ENCODE measurements at places on chromosomes 5 and 9.

DNA sequence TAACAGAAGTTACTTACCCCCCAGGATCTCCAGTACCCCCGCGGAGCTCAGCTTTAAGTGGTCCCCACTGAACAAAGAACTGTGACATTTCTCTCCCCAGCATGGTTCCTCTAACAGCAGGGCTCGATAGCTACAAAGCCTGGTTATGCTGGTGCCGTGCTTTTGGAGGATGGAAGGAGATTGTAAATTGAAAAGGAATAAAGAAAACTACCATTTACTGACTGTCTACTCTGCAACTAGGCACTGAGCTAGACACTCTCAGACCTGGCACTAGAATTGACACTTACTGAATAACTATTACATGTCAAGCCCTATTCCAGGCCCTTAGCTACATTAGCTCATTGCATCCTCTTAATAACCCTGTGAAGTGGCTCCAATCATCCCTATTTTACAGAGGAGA lies 145.3 kb downstream of the TTLL11 start:
- no peak for DNase-seq

DNA sequence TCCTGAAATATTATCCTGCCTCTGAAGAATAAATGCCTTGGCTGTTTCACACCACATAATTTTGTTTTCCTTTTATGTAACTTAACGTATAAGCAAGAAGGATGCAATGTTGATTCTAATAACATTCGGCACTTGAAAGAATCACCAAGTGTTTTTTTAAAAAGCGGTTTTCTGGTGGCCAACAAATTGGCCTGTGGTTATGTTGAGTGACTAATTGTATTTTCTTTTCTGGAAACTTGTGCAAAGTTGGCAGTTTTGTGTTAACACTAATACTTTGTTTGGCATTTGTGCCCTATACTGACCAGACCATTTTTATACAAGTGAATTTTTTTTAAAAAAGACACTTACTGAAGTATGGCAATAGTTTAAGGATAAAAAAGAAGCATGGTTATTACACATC lies 452.7 kb downstream of the BNC2 start:
- no peak for DNase-seq

GRCh38 chr5:124199893-124200292 lies 546.5 kb downstream of the ZNF608 start:
- no peak for DNase-seq

DNA sequence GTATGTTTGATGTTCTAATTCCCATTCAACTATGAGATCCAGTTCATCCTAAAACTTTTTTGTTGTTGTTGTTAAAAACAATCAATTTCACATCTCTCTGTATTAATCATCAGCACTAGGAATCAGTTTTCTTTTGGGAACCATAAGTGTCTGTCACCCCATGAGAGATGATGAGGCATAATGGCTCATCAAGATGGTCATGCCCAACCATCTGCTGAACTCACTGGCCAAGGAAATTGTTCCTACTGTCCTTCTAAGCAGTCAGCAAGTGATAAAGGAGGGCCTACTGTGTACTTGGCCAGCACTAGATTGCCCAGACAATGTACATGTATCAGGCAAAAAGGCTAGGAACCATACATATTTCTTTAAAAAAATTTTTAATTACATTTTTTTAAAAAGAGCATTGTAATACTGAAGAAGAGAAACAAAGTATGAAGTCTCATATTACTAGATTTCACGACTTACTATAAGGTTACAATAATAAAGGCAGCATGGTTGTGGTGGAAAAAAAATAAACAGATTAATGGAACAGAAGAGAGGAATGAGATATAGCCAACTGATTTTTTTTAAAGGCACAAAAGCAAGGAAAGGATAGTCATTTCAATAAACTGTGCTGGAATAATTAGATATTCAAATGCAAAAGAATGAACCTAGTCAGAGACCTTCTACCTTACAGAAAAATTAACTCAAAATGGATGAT lies 458.3 kb downstream of the SPOCK1 start:
- DNase-seq = no peak

DNA sequence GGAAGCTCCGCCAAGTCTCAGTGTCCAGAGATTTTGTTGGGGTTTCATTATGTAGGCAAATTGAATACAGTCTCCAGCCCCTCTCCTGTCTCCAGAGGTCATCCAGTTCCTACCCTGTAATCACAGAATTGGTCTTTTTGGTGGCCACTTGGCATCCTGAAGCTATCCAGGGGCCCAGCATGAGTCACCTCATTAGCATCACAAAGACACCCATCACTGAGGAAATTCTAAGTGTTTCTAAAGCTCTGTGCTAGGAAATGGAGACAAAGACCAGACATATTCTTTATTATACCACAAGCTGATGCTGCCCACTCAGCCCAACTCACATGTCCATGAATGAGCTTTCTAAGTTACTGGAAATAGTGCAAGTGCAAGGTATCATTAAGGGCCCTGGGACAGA lies 229.9 kb downstream of the DOCK8 start:
- no peak for DNase-seq

DNA sequence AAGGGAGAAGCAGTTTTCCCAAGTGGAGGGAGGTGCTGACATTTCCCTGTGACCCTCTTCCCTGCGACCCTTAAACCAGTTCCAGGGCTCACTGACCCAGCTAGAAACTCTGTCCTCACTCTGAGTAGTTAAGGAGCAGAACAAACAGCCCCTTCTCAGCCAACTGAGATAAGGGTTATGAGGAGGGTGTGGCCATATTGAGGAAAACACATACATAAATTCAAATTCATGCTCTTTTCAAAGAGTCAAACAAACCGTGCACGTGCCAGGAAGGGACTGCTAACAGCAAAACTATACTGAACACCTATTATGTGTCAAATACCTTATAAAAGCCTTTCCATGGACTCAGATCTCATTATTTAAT lies 4.9 kb upstream of the AKNA start:
- no peak for DNase-seq

- DNase-seq = no peak
Measured at GRCh38 chr9:68709291-68710110, 4.5 kb downstream of the PIP5K1B start.

DNA sequence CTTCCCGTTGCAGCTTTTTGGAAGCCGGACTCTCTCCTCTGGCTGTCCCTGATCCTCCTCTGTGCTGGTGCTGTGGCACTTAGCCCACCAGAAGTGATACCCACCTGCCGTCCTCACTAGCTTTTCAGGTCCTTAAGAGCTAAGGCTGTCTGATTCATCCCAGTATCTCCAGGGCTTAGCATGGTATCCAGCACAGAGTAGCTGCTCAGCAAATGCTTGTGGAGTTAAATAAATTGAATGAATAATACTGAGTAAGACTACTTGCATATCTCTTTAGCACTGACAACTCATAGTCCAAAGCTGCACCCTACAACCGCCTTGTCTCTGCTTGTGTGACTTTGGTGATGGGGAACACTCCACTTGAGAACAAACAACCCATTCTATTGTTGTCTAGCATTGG lies 7.7 kb upstream of the XPA start:
- no peak for DNase-seq

DNA sequence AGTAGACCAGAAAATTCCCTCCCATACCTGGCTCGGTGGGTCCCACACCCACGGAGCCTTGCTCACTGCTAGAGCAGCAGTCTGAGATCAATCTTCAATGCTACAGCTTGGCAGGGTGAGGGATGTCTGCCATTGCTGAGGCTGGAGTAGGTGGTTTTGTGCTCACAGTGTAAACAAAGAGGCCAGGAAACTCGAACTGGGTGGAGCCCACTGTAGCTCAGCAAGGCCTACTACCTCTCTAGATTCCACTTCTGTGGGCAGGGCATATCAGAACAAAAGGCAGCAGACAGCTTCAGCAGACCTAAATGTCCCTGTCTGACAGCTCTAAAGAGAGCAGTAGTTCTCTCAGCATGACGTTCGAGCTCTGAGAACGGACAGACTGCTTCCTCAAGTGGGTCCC lies 5.6 kb upstream of the GZMA start:
- DNase-seq = no peak

DNA sequence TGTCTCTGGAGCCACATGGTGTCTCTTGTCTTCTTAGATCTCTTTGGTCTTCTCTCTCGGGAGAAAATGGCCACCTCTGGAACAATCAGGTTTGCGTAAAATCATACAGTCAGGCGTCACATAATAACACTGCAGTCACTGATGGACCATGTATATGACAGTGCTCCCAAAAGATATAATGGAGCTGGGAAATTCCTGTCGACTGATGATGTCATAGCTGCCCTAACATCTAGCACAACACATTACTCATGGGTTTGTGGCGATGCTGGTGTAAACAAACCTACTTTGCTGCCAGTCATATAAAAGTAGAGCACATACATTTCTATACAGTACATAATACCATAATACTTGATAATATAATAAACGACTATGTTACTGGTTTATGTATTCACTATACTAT lies 30.1 kb upstream of the RAI14 start:
- DNase-seq = no peak

DNA sequence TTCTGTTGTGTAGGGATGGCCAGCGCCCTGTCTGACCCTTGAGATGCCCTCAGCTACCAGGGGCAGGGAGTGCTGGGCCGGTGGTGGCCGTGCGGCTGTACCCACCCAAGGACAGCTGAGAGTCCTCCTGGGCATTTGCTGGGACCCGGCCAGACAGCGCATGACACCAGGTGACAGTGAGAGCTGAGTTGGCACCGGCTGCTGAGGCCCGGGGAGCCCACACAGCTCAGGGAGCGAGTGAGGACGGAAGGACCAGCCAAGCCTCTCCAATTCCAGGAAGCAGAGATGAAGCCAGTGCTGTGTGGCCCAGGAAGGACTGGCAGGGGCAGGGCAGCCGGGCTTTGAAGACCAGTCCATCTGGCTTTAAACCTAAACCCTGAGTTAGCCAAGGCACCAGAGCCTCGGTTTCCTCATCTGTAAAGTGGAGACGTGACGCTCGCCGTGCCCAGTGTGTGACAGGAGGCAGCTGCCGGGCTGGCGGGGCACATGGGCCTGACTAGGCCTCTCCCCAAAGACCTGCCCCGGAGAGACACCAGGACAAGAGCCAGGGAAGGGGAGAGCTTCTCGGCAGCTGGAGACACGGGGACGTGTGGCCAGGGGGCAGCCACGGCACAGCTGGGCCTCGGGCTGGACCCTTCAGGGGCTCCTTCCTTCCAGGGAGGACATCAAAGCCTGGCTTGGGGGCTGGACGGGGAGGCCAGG lies 3.0 kb upstream of the AGPAT2 start:
- DNase-seq = no peak

GRCh38 chr9:123282362-123283047 lies 14.1 kb upstream of the STRBP start:
- no peak for DNase-seq

DNA sequence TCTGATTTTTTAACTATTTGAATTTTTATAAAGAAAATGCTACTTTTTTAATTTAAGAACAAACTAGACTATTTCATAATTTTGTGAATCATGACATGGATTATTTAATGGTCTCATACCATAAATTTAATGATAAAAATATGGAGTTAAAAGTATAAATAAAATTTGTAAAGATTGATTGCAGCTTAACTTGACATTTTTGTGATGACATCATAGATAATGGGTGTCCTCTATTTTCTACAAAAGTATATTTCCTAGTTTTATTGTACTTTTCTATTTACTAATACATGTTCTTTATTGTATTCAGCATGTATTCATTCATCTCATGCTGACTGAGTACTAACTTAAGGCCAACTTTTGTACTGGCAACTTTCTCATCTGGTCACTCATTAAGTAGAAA lies 1096.5 kb downstream of the NR2F1-AS1 start:
- no peak for DNase-seq

GRCh38 chr5:41539454-41539853 lies 29.1 kb upstream of the PLCXD3 start:
- DNase-seq = no peak

DNA sequence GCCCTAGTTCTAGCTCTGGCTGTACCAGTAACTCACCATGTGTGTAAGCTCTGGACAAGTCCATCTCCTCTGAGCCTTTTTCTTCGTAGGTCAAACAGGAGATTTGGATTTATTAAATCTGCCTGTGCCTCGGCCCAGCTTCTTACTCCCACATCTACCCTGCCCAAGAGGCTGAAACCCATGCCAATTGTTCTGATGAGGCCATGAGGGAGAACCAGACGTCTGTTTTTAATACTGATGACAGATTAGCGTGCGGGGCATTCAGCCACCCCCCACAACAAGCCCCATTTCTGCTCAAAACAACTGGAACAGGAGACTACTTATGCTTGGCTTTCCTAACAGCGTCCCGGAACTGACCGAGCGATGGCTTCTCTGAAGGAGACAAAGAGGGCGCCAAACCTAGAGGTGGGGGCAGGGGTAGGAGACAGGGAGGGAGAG lies 81.2 kb upstream of the TRIM32 start:
- no peak for DNase-seq

- no peak for DNase-seq
Measured at GRCh38 chr9:34375901-34376595, 650 bp downstream of the MYORG start.

- DNase-seq = no peak
Measured at GRCh38 chr9:133844881-133845410, 106.8 kb upstream of the SARDH start.

- DNase-seq = no peak
Measured at GRCh38 chr5:175746851-175747250, 89.0 kb downstream of the HRH2 start.

- no peak for DNase-seq
Measured at GRCh38 chr5:130550562-130550928, 614.5 kb downstream of the HINT1 start.

DNA sequence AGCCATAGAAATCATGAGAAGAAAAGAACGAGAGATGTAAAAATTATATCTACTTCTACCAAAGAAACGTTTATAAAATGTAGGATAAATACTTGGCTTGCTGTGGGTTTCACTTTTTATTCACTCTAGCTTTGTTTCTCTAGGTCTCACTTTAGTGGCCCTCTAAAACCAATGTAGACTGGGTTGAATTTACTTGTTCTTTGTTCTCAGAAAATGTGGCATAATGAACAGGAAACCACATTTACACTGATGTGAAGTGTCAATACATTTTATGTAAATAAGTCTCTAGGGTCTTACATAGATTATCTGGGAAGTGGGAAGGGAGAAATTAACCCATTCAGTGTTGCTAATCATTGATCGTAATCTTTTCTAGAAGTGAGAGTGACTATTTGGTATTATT lies 58.9 kb downstream of the PLPPR1 start:
- no peak for DNase-seq

DNA sequence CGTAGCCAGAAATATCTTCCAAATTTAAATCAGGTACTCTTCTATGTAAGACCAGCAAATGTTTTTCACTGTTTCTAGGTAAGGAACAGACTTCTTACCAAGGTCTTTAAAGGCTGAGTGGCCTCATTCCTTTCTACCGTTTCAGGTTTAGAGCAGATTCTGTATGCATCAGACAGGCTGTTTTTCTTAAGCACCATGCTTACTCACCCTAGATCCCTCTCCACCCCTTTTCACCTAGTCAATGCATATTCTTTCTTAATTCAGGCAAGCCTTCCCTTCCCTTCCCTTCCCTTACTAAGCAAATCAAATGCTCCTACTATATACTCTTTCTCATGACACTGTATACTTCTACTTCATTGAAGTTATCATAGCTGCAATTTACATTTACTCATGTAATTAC lies 70.7 kb downstream of the RFX3 start:
- DNase-seq = no peak

- no peak for DNase-seq
Measured at GRCh38 chr5:172164769-172165212, 23.2 kb downstream of the STK10 start.

- DNase-seq = no peak
Measured at GRCh38 chr5:17400724-17401469, 97.1 kb upstream of the TAF11L2 start.

- DNase-seq = no peak
Measured at GRCh38 chr5:61281686-61282085, 50.4 kb upstream of the ZSWIM6 start.

All from epithelial cell of proximal tubule (primary cell).